ENCODE measurements at places on chromosomes 5 and 9.

GRCh38 chr5:142726188-142726731 is 40.4 kb upstream of the FGF1 start:
- no peak for DNase-seq

DNA sequence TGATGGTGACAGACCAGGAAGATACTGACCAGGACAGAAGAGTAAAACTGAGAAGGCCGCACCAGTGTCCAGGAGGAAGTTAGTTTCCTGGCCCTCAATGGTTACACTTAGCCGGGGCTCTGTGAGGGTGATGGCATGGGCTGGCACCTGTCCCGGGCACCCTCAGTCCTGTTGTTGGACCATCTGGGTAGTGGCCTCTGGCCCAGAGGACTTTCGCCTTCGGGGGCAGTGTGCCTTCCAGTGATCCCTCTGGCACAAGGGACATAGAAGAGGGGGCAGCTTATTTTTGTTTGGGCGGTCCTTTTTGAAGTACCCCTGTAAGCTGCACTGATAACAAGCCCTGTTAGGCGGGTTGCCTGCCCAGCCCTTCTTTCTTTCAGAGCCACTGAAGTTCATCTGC is 1108.6 kb downstream of the TAF11L14 start:
- DNase-seq = no peak

DNA sequence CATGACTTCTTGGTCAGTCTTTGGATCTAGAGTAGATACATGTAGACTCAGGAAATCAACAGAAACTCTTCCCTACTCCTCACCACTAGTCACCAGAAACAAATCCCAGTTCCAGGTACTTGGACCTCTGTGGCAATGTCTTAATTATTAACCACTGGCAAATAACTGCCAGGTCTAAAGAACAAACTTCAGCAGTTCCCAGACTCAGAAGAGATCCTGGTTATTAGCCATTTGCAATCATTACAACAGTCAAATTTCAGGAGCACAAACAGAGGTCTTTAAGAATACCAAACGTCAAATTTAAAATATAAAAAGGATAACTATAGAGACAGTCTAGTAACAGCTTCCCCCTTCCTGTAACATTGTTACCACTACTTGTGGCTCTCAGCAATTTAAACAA is 10.2 kb downstream of the DIAPH1 start:
- peak; percentile 52 for DNase-seq

DNA sequence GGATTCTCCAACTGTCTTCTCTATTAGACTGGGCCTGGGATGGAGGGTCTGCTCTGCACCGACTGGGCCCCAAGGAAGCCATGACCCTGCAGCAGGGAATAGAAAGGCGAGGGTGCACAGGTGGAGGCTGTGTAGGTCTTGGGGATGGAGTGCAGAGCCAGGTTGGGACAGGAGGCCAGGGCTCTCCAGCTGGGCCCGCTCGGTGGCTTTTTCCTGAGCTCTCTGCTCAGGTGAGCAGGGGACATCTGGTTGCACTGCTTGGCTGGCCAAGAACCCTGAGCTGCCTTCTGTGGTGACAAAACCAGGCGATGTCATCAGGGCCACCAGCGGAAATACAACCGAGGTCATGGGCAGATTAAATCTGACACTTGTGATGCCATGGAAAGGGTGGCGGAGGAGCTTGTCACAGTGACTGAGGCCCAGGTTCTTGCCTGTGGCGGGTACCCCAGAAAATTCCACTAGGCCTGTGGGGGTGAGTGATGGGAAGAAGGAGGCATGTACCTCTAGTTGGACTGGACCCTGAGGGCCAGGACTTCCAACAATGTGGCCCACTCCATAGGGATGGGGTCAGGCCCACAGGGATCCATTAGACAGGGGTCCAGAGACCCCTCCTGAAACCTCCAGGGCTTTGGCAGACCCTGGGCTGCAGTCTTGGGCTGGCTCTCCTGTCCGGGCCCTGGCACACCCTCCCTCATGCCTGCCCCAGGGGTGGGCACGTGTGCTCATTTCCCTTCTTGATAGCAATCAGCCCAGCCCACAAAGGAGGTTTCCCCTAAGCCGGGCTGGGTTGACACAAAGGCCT is 4.4 kb upstream of the IL3 start:
- no peak for DNase-seq

- no peak for DNase-seq
These were observed 56.0 kb downstream of the ISL1 start for GRCh38 chr5:51439232-51439631.

- peak; percentile 16 for DNase-seq
These were observed 169.0 kb upstream of the PANK3 start for GRCh38 chr5:168747987-168748777.

DNA sequence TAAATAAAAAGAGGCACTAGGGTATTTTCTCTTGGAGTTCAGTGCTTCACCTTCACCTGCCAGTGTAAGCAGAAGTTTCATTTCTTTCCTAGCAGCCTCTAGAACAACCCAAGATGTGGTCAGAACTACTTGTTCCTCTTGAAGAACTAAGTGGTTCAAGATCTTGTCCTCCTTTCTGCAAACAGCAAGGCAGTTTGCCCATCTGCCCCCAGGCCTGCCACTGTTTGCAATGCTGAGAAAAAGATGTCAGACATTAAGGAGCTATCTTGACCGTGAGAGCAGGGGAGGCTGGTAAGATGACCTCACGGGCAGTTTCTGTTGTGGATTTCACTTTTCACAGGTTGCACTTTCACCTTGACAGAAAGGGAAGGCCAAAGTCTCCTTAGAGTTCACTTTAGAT is 52.0 kb upstream of the KLF4 start:
- no peak for DNase-seq

GRCh38 chr9:135790850-135791249 is 88.9 kb downstream of the KCNT1 start:
- DNase-seq = no peak

- DNase-seq = no peak
These were observed 438.0 kb upstream of the MPDZ start for GRCh38 chr9:13717322-13718054.

DNA sequence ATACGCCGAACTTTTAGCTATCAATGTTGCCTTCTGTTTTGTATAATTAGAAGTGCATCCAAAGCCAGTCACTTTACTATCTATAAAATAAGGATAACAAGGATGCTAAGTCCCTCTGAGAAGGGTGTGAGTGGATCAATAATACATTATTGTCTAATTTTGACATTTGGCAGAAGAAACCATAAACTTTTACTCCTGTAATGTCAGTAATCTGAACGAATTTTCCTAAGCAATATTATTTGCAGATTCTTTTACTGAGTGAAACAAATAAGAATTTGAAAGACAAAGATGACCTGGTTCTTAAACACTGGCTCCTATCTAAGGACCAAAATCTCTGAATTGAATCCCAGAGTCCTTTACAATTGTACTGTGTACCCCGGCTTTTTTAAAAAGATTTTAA is 126.6 kb upstream of the TMEM161B start:
- DNase-seq = no peak

- DNase-seq = no peak
These were observed 55.2 kb downstream of the SLC28A3 start for GRCh38 chr9:84285381-84285780.

DNA sequence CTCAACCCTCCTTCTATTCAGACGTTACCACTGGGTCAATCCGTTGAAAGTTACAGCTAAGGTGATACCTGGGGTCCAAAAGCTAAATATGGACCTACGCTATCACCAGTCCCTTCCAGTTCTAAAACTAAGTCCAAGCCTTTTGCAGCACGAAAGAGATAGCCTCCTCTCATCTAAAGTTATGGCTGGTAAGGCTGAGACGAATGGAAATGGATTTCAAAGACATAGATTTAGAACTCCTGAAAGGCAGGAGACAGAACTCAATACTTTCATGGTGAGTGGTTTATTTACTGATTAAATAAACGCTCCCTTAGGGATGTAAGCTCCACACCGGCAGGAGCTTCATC is 751 bp upstream of the RIC1 start:
- no peak for DNase-seq

GRCh38 chr5:137624786-137625349 is 111.0 kb downstream of the KLHL3 start:
- no peak for DNase-seq

- no peak for DNase-seq
These were observed 69.8 kb downstream of the UBE2QL1 start for GRCh38 chr5:6518298-6519057.

GRCh38 chr9:33198165-33198564 is 31.0 kb upstream of the B4GALT1 start:
- no peak for DNase-seq

GRCh38 chr5:6573651-6574101 is 59.2 kb downstream of the NSUN2 start:
- no peak for DNase-seq

DNA sequence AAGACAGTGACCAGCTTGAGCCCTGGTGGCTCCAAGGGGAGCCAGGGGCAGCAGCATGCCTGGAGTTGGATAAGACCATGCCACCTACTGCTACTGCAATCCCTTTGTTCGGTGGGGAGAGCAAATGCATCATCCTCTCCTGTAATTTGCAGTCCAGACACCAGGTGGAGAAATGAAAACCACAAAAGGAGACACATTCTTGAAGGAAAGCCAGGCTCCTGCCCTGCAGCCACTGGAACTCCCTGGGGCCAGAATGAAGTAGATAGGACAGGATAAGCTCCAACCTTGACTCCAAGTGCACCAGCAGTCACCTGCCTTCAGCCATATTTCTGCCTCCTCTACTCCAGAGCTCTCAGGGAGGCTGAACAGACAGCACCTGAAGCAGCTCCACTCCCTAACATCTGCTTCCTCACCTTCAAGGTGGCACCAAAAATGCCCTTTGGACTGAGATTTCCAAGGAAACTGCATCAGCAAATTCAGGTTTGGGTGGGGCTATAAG is 65.1 kb upstream of the IQGAP2 start:
- peak; percentile 10 for DNase-seq

- no peak for DNase-seq
These were observed 29.8 kb downstream of the CD274 start for GRCh38 chr9:5479994-5480694.

DNA sequence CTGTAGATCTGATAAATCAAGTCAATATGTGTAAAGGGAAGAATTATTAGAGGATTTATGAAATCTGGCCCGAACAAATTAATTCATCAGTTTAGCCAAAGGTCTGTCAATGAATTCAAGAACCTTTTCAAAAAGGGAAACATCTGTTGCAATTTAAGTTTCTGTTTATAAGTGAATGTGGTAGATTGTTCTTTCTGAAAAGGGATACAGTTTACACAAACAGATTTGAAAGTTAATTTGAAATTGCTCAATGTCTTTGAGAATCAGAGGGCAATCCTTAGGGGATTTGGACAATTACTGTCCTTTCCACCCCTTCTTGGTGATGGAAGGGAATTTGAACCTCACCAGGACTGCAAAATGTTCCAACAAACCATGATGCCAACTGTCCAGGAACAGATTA is 29.7 kb upstream of the ERCC6L2 start:
- DNase-seq = no peak

DNA sequence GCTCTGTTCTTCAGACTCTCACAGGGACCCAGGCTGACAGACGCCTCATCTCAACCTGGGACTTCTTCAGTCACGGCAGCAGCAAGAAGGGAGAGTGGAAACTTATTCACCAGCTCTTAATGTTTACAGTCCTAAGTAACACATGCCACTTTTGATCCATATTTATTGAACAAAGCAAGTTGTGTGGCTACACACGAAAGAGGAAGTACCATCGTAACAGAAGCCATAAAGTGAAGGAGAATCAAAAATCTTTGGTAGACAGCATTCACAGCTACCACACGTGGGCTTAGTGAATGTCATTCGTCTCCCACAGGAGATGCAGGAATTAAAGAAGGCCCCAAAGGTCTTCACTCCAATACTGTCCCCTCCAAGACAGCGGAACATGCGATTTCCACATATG is 582.6 kb downstream of the CETN3 start:
- DNase-seq = no peak

- no peak for DNase-seq
These were observed 4.4 kb downstream of the MPDZ start for GRCh38 chr9:13274886-13275641.

DNA sequence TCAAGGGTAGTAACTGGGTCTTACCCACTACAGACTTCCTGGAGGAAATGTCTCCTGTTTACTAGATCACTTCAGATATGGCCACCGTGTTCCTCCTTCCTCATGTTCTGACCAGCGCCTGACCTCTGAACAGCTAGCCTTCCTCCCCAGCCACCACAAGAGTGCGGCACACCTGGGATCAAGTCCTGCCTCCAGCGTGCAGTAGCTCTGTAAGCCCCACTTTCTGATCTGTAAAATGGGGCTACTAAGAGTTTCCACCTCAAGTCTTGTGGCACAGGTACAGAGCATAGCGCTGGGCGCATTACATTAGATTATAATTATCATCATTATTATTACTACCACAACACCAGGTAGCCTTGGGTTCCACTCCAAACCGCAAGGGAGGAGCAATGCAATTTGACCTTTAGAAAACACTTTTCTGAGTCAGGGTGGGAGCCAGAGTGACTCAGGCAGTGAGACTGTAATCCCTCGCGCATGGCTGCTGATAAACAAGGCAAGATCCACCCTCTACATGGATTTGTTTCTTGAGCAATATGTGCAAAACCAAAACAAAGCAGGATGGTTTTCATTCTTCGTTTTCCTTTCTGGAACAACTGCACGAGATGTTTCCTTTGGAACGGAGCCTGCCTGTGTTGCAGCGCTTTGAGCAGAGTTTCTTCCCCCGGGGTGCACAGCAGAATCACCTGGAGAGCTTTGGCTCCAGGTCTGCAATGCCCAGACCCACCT is 65.0 kb upstream of the ANGPTL2 start:
- DNase-seq = peak; percentile 66

DNA sequence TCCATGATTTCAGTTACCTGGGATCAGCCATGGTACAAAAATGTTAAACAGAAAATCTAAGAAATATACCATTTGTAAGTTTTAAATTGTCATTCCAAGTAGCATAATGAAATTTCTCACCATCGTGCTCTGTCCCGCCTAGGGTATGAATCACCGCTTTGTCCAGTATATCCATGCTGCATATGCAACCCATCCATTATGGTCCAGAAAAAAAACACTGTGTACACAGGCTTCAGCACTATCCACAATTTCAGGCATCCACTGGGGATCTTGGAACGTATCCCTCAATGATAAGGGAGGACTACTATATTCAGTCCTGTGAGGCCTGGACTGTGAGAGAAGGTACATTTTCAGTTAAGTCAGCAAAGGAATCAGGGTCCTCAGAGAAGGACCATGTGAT is 37.6 kb upstream of the HNRNPA0 start:
- no peak for DNase-seq

DNA sequence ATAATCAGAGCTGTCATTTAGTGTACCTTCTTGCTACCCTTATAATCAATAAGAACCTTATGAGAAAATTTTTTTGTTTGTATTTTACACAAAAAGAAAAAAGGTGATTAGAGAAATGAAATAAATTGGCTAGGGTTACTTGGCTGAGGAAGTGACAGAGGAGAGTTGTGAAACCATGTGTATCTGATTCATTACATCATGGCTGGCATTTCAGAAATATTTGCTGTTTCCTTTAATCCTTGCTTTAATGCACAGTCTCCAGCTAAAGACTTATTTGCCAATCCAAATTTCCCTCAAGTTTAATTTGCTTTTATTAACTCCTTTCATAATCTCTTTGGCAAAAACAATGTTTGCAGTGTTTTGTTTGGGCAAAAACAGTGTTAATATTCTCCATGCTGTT is 543.1 kb downstream of the KIF4B start:
- no peak for DNase-seq
